ENCODE measurements at places on chromosomes 12 and 14. TPM values are rescaled to one million over a fixed set of nuclear protein-coding genes. Genes with fewer than 3 reads are reported as not detected.

CPNE6 gene
- not detected for total RNA-seq

TMTC1 gene
- total RNA-seq: 40.6 TPM

UNC79 gene
- 0.33 TPM for total RNA-seq

ENDOU gene
- total RNA-seq: not detected

Measured in mammary epithelial cell (primary cell).